Neural crest cell (in vitro differentiated cells): ENCODE measurements at places on chromosomes 16 and 17.

DNA sequence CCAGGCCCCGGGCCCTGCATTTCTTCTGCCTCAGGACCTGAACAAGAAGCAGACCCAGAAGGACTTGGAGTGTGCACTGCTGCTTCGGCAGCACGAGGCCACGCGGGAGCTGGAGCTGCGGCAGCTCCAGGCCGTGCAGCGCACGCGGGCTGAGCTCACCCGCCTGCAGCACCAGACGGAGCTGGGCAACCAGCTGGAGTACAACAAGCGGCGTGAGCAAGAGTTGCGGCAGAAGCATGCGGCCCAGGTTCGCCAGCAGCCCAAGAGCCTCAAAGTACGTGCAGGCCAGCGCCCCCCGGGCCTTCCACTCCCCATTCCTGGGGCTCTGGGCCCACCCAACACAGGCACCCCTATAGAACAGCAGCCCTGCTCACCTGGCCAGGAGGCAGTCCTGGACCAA is 9.2 kb downstream of the HIRIP3 start:
- no peak for DNase-seq

GRCh38 chr17:51322390-51323029 is 62.2 kb downstream of the UTP18 start:
- DNase-seq, result no peak

- no peak for DNase-seq
Observed at GRCh38 chr16:62711797-62712196, 675.6 kb upstream of the CDH8 start.

DNA sequence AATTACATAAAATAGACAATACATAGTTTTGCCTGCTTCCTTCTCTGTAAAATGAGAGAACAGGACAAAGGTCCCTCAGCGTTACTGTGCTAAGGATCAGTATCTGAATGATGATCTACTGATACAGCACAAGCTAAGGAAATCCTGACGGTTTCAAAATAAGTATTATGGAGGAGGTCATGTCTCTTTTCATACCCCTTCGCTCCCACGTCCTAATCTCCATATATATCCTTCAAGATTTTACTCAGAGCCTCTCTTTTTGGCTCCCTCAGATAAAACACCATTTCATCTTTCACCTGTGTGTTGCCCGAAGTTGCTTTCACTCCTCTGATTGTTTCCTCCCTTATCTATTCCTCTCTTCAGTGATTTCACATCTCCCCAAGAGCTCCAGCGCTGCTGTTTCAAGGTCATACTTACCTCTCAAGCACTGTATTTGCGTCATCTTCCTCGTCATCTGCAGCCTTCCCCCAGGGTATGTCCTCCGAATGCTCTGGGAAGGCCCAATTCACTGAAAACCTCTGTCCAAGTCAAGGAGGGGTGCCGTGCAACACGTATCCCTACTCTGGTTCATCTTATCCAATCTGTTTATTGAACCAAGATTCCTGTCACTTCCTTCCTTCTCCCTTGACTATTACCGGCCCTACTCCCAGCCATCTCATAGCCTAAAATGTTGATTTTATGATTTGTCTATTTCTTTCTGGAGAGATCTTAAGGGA is 1.2 kb upstream of the BLTP2 start:
- DNase-seq, result no peak

- no peak for DNase-seq
Observed at GRCh38 chr17:72421128-72422092, 300.6 kb downstream of the SOX9 start.

- DNase-seq, result no peak
Observed at GRCh38 chr17:8707332-8708024, 37.2 kb downstream of the CCDC42 start.

DNA sequence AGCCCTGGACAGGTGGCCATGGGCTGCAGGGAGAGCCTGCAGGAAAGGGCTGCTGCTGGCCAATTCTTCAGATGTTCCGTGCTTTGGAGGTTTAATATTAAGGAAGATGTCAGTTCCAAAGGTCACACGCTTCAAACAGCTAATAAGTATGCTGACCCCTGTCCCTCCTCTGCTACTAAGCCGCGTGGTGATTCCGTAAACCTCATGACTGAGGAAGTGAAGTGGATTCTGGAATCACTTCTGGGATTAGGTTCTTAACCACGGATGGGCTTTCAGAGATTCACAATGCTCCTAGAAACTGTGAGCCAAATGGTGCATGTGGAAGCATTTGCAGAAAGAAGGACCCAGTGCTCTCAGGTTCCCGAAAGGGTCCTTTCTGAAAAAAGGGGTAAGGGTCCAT is 28.5 kb upstream of the ERN1 start:
- DNase-seq, result no peak

- DNase-seq, result no peak
Observed at GRCh38 chr16:2699791-2700600, 17.7 kb downstream of the KCTD5 start.
